AG09309 (cell line): ENCODE measurements at places on chromosomes 6 and 20.

DNA sequence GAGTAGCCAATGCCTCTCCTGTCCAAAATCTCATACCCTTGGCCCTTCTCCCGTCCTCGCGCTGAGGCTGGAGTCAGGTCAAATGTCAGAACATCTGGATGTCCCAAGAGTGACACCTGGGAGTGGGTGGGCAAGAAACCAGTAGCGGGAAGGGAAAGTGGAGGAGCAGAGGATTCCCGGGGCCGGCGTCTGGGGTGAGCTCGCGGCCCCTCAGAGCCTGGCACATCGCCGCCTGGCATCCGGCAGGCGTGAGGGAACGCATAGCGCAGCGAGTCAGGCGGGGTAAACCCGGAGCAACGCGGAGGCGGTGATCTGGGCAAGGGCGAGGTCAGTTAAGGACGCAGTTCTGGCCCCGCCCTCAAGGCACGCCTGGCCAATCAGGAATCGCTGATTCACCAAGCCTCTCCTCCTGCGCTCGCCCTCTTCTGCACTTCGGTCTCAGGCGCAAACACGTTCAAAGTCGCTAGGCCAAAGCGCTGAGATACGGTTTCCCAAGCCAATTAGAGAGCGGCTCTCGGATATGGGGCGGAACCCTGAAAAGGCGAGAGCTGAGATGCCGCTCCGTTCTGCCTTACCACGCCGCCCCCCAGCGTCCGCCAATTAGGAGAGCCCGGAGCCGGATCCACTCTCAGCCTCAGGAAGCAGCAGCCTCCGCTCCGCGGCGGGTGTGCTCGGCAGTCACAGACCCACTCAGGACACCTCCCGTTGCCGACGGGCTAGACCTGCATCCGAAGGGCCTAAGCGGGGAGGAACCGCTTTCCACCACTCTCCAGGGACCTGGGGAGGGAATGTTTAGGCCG, 22.5 kb downstream of the VPS52 start:
- peak; percentile 95 for DNase-seq

- peak; percentile 100 for DNase-seq
Observed at GRCh38 chr6:27132532-27133280, 114.8 kb upstream of the PRSS16 start.

DNA sequence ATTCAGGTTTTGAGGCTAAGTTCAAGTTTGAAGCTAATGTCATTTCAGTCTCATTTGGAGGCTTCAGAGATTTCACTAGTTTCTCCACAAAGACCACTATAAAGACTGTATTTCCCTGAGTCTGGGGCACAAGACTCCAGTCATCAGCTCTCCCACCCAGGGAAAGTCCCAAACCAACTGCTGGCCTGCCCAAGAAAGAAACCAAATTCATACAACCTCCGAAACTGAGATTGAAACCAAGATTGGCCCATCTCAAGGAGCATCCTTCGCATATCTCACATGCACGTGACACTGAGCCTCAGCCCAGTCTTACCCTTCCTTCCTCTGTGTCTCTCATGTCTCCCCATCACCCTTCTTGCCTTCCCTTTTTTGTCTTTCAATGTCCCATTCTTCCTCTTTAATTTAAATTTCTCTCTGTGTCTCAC, 3.5 kb upstream of the LTA start:
- no peak for DNase-seq

DNA sequence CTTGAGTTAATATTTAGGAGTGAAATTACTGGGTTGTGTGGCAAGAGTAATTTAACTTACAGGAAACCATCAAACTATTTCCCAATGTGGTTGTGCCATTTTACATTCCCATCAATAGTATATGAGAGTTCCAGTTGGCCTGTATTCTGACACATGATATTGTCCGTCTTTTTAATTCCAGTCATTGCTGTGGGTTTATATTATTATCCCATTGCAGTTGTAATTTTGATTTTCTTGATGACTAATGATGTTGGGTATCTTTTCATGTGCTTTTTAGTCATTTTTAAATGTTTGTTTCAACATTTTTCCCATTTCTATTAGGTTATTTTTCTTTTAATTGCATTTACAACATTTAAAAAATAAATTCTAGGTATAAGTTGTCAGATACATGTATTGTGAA, 614.0 kb downstream of the UTRN start:
- peak; percentile 88 for DNase-seq

DNA sequence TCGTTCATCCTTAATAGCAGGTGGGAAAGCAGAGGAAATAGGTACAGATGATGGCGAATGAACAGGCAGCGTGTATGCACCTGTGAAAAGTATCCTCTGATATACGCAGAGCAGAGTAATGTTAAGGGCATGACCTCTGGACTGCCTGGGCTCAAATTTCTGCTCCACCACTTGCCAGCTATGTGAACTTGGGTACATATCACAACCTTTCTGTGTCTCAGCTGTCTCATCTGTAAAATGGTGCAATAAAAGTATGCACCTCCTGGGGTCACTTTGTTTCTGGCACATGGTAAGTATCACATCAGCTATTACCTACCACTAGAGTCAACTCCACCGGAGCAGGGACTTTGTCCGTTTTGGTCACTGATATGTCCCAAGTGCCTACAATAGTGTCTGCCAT, 2.5 kb downstream of the OCSTAMP start:
- no peak for DNase-seq

DNA sequence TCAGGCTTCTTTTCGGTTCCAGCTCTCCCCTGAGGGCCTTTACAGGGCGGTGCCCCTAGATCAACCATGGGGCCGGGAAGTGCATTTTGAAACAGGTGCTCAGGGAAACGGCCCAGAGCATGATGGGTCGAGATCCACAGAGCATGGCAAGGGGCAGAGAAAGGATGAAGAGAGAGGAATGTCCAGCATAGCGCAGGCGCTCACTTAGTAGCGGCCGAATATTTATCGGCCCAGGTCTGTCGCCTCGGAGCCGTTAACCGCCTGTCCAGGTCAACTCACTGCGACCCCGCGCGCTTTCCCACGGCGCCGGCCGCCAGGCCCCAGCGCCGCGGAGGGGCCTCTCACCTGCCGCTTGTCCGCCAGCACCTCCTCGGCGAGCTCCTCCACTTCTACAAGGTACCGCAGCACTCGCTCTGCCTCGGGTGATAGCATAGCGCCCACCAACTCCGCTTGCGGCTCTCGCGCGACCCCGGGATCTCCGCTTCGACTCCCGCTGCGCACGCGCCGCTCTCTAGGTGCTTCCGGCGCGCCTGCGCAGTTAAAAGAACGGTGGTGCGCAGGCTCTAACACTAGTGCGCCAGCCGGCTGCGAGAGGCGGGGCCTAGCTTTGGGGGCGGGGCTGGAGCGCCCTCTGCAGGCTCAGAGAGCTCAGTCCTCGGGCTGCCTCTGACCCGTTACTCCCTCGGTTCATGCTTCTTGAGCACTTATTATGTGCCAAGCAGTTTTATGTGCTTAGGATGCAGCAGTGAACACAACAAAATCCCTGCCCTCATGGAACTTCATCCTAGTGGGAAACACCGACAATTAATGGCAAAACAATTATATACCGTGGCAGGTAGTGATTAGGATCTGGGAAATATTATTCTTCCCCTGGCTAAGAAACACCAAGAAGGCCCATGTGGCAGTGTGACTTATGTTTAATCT, at the start of gene PDRG1:
Gene PDRG1 (minus strand): TSS at position 517 of the 924 bp plus-strand sequence. CDS start 85 bp downstream, at position 432.
- peak; percentile 72 for DNase-seq

- DNase-seq: no peak
Observed at GRCh38 chr6:11659757-11660156, 118.8 kb downstream of the ADTRP start.

- no peak for DNase-seq
Observed at GRCh38 chr6:140912686-140913085, 1220.0 kb upstream of the GJE1 start.

- no peak for DNase-seq
Observed at GRCh38 chr6:13007744-13008143, 291.2 kb downstream of the PHACTR1 start.

DNA sequence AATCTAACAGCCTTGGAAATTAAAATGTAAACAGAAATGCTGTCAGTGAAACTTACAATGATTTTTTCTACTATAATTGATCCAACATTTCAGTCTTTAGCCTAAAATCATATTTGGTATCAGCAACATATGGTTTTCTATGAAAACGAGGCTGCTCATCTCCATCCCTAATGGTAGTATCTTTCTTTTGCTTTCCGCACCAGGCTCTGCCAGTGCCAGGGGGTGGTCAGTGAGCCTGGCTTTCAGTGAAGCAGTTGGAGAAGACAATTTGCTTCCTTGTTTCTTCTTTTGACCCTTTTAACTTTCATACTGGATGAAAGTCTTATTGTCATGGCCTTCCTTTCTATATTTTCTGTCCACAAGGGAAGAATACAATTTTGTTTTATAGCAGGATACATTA, 258.4 kb downstream of the ARID1B start:
- DNase-seq: no peak

DNA sequence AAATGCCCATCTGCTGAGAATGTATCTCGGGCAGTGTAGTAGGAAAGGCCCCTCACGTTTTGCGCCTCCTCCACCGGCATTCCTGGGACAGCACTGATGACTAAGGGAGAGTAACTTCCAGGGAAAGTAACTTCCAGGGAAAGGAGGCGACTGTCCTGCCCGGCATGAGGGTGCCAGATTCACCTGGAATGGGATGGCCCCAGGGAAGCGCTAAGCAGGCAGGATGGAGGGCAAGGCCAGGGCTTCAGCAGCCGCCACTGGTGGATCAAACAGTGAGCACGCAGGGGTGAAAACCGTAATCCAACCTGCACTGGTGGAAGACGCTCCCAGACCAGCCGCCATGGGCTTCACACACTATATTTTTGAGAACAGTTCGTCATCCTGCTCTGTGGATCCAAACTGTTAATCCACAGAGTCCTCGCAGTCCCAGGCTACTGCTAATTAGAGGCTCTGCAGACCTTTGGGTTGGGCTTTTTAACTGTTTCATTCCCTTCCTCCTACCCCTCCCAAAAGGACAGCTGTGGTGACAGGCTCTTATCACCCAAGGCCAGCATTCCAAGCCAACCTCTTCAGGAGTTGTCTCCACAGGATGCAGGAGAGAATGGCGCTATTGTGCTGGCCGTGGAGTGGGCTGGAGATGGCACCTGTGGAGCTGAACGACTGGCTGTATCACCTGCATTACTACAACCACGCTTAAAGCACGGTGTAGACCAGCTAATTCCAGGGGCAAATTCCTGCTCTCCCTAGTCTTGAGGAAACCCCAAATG, 178.9 kb downstream of the DLL1 start:
- no peak for DNase-seq

GRCh38 chr6:89047473-89047872, 33.1 kb upstream of the PNRC1 start:
- DNase-seq: no peak

DNA sequence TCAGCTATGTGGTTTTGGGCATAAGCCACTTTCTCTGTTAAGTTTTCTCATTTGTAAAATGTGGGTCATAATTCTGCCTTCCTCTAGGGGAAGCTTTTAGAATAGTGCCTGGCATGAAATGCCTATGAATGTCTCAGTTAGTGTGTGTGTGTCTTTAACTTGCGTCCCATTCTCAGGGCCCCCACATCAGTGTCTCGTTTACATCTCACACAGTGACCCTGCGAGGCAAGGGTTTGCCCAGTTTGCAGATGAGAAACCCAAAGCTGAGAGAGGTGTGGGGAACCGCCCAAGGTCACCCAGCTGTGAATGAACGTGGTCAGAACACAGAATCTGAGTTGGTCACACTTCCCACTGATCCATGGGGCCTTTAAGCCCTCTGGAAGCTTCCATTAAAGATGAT, 14.1 kb downstream of the DYNLRB1 start:
- no peak for DNase-seq

GRCh38 chr6:168171673-168172353, 92.8 kb upstream of the FRMD1 start:
- DNase-seq: no peak

DNA sequence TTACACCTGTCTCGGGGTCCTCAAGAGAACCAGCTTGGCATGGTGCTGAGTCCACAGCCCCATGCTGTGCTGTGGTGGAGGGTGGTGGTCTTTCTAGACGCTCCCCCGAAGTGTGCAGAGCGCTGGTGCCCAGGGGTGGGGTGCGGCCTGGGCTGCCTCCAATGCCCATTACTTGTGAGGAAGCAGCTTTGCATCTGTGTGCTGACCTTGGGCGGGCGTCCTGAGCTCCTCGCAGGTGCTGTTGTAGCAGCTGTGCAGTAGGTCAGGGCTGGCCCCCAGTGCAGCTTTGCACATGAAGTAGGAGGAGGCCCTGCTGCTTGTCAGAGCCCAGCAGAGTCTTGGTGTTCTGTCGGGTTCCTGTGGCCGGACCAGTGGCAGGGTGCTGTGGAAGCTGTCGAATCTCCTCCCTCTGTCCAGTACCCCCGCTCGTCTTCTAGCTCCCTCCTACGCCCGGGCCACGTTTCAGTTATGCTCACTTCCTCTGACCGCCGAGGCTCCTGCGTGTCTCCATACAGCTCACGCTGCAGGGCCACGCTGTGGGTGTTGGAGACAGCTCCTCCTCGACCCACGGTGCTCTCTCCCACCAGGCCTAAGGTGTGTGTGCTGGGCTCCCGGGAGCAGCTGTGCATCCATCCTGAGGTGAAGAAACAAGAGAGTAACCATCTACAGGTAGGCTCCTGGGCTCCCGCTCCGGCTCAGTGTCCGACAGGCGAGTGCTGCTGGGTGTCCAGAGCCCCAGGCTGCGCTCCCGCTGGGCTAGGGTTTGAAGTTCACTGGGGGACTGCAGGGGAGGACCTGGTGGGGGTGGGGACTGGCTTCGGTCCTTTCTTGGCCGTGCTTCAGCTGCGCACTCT, 4.1 kb downstream of the RTEL1 start:
- no peak for DNase-seq

DNA sequence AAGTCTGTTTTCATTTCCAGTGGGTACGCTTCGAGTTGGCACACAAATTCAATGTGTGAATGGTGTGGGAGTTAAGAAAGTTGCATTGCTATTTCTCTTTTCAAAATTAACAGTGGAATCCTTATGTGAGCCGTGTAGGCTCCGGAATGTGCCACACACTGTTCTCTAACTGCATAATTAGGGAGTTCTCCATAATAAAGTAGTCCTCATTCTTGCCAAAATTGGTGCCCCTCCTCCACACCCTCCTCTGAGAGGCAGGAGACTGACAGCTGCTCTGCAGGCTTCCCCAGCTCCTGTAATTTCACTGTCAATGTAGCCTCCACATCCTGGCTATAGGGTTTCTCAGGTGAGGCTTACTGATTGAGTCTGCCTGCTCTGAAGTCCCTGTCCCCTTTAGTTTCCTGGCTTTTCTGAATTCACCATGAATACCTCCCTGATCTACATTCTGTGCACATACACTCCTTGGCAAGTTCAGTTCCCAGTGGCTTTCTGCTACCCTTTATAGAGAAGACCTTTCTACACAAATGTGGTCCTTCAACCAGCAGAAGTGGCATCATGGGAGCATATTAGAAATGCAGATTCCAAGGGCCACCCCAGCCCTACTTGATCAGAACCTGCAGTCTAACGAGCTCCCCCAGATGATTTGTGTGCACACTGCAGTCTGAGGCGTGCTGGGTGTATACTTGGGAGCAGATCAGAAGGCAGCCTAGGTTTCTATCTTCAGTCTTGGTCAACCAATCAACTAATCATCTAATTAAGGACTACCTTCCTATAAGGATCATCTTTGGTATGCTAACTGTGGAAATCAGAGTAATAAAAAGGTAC, 19.9 kb upstream of the CCN6 start:
- no peak for DNase-seq
